ENCODE measurements at places on chromosomes 16 and 17. TPM values are rescaled to one million over a fixed set of nuclear protein-coding genes. Genes with fewer than 3 reads are reported as not detected.

Gene C16orf95
- total RNA-seq, result 2.1 TPM

Gene KRT9
- total RNA-seq, result 0.34 TPM

Gene SRCIN1
- total RNA-seq, result 0.68 TPM

Gene KRT39
- not detected for total RNA-seq

Gene ALOX12
- under 0.01 TPM for total RNA-seq

Gene CA5A
- total RNA-seq, result not detected

Gene EFNB3
- 0.14 TPM for total RNA-seq

Gene SNX20
- total RNA-seq, result not detected

Data from nasal cavity respiratory epithelium epithelial cell of viscerocranial mucosa (primary cell).